ENCODE measurements at places on chromosomes 5 and 9. TPM values are rescaled to one million over a fixed set of nuclear protein-coding genes. Genes with fewer than 3 reads are reported as not detected.

- DNase-seq = no peak
These were observed 26.9 kb downstream of the CSNK1G3 start for GRCh38 chr5:123538670-123539459.

The STKLD1 gene
- total RNA-seq = 2.6 TPM

DNA sequence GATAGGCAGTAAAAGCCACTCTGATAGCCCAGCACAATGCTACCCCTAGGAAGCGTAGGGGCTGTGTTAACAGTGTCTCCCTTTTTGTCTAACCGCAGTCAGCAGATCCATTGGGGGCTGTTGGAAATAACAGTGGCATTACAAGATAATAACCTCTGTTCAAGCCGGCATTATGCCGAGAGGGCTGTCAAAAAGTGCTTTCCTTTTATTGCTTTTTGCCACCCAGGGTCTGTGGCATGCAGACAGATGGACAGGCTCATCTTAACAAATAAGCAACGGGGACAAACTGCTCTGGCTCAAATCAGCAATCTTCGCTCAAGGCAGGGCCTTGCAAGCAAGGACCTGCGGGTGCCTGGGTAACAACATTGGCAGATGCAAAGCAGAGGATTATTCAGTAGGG lies 123.3 kb downstream of the TLR4 start:
- no peak for DNase-seq

The FCN2 gene
- total RNA-seq = not detected

DNA sequence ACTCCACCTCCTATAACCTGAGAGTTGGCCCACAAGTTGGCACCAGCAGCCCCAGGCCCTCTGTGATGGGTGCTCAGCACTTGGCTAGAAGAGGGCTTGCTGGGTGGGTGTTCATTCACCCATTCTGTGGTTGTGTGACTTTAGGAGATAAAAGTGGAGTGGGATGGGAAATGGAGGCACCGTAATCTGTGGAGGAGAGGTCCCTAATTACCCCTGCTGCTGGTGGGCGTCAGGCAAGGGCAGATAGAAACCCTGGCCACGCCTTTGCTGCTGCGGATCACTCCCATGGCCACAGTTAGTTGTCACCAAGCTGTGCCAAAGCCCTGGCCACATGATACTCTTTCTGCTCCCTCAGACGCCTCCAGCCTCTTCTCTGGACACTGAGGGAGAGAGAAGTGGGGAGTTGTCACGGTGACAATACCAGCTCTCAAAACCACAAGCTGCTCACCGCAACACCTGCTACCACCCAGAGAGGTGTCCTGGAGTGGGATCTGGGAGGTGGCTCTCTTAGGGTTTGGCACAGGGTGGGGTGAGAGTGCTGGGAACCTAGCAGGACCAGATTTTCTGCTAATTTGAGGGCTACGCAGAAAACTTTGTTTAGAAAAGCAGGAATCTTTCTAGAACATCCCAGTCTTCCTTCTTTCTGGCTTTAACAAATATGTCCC lies 12.0 kb upstream of the NEUROG1 start:
- no peak for DNase-seq

DNA sequence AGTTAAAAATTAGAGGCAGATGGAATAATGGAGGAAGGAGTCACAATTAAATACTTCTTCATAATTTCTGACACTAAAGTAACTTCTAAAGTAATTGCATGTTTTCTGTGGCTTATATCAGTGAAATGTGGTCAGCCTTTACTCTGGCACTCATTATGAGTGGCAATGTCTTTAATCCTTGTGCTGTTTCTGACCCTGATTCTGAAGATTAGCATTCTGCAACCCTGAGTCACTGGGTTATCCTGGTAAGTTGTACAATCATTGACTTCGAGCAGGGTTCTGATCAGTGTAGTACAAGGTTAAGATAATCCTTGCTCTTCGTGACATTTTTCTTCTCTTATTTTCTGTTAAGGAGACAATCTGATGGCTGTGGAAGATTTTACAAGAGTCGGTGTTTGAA lies 379.4 kb upstream of the RORB start:
- no peak for DNase-seq

GRCh38 chr5:149210968-149211490 lies 60.6 kb upstream of the AFAP1L1 start:
- DNase-seq = no peak

- no peak for DNase-seq
These were observed 26.3 kb upstream of the RIOK2 start for GRCh38 chr5:97209343-97209742.

GRCh38 chr5:1020452-1020961 lies 11.9 kb downstream of the NKD2 start:
- DNase-seq = no peak

GRCh38 chr5:147348046-147348445 lies 113.2 kb downstream of the STK32A start:
- no peak for DNase-seq

- no peak for DNase-seq
These were observed 16.1 kb downstream of the SV2C start for GRCh38 chr5:76099286-76099702.

The MSX2 gene
- total RNA-seq = 0.49 TPM

- DNase-seq = no peak
These were observed 494.6 kb downstream of the ENC1 start for GRCh38 chr5:74145951-74146350.

DNA sequence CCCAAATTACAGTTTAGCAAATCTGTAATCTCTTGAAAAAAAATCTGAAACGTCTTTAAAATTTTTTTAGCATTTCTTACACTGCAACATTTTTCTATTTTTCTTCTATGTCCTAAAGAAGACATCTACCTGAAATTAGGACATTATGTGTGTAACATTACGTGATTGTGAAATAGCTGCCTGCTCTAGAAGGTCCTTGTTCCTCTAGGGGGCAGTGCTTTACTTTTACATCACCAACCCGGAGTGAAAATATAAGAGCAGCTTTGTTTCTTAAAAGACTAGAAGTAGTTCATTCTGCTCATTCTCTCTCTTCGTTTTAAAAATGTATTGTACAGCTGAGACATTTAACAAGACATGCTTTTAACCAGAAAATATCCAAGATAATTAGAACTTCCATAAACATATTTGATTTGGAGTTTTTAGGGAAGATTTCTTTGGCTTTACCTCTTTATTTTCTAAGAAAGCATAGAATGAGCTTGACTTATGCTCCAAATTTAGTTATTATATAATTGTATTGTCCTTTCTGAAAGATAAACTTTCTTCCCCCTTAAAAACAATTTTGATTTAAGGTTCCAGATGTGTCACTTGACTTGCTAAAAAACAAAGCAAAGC lies 48.1 kb upstream of the RIOK2 start:
- DNase-seq = no peak

GRCh38 chr9:136722093-136722968 lies 10.0 kb downstream of the DIPK1B start:
- no peak for DNase-seq

DNA sequence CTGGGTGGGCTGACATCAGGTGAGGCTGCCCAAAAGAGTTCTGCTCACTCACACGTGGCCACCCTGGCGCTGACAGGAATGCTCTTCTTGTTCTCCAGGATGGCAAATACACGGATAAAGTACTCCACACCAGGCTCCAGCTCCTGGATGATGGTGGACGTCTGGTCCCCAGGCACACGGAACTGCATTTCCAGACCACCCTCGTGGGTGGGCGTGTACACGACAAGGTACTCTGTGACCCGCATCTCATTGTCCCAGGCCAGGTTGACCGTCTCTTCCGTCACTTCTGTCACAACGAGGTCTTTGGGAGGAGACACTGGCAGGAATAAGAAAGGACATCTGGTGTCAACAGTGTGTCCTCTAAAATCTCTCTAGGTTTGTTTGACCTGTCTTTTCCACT lies 33.8 kb downstream of the TNC start:
- no peak for DNase-seq

- DNase-seq = no peak
These were observed 2.0 kb downstream of the PCDHGC3 start for GRCh38 chr5:141477815-141478214.

DNA sequence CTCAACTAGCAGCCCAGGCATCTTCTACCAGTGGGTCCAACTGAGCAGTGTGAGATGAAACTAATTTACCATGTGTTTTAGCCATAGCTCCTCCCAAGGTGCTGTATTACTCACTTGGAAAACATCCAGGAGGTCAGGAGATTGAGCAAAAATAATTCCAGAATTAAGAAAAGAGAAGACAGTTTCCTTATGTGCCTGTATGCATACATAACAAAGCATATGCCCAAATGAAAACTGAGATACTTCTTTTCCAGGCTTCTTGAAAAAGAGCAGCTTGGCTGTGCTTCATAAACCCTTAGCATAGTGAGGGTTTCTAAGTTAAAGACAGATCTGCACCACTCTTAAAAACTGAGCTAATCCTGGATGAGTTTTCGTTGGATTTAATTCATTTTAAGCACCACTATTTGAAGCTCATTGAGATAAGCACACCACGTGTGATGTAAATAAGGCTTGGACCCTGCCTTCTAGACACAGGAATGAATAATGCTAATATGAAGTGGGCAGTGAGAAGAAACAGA lies 119.4 kb downstream of the ADAMTS12 start:
- DNase-seq = no peak

- no peak for DNase-seq
These were observed 290.4 kb upstream of the NR4A3 start for GRCh38 chr9:99531313-99531712.
